ENCODE measurements at places on chromosomes 12 and 14.

GRCh38 chr12:16407346-16407745 lies 59.9 kb downstream of the MGST1 start:
- DNase-seq: no peak

DNA sequence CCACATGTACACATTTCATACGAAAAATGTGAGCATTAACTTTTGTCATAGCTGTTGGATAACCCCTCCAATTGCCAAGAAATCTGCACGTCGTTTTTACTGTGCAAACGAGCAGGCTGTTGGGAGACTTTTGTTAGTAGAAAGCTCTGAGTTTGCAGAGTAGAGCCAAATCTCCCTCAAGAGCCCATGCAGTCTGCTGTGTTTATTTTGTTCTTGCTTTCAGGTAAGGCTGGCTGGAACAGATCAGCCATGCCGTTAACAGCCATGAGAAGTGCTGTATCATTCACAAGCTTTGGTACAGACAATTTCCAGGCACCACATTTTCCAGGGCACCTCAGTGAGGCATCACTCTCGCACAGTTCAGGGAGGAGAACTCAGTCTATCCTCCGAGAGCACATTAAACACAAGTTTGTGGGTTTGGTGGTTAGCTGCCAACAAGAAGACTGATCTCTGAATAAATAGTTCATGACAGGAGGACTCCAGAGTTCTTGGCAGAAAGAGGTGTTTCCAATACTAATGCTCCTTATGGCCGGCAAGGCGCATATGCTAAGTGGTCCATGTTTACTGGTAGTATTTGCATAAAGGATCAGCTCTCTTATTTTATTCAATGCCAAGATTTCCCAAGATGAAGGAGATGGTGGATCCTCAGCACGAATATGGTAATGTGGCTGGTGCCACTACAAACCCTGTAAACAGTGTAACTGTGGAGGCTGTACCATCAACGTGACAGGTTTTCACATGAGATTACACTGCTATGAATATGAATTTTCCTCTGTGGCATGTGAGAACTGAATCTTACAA lies 30.3 kb upstream of the PELI2 start:
- no peak for DNase-seq

- DNase-seq: no peak
These were observed 603.2 kb downstream of the C12orf50 start for GRCh38 chr12:87425942-87426554.

DNA sequence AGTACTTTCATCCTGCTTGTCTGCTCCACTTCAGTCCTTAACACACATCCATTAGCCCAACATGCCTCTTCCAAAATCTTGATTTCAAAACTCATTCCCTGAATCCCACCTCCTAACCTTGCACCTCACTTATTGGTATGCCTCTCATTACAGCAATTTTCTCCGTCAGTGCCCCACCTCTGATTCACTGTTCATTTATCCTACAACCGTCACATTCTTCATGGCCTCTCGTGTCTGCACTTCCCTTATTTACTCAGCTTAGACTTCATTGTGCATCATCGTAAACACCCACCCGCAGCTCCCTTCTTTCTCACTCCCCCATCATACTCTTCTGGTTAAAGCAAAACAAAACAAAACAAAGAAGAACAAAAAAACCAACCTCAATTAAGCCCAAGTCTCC lies 160.6 kb upstream of the HMGA2 start:
- DNase-seq: no peak

- DNase-seq: no peak
These were observed 20.5 kb upstream of the FBRSL1 start for GRCh38 chr12:132469423-132469822.

DNA sequence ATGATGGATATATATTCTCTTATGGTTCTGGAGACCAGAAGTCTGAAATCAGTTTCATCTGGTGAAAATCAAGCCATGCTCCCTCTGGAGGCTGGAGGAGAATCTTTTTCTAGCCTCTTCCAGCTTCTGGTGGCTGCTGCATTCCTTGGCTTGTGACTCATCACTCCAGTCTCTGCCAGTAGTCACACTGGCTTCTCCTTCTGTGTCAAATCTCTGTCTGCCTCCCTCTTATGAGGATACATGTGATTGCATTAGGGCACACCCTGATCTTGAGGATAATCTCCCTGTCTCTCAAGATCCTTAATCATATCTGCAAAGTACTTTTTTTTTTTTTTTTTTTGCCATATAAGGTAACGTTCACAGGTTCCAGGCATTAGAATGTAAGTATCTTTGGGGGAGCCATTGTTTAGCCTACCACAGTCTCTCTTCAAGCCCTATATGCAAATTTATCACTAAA lies 17.7 kb downstream of the DNAL1 start:
- no peak for DNase-seq

DNA sequence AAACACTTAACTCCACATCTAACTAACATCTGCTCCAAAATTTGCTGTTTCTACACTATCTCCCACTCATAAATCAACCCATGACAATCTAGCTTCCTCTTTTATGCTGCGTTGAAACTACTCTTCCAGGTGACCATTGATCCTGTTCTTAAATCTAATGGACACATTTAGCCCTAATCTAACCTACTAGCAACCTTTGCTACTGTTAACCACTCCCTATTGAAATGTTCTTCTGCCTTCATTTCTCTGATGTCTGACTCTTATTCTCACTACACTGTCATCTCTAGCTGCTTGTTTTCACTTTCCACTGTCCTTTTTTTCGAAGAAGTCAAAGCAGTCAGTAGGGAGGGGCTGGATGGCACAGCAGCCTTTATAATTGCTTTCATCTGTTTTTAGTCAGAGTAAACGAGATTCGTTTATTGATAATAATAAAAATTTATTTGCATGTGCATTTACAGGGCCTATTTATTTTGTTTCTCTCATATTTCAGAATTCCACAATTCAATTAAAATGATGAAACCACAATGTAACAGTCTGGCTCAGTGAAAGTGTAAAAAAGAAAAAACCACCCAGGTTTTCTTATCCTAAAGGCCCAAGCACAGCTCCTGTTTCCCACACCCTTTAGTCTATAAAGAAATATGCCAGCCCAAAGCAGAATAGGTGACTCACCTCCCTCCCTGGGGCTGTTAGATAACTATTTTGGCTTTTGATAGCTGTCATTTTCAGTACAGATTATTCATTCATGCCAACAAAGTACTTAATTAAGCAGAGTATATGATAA lies 44.9 kb downstream of the ATP2B1 start:
- DNase-seq: peak; percentile 7

- no peak for DNase-seq
These were observed 97.6 kb downstream of the GARIN6 start for GRCh38 chr12:99745121-99745520.
